ENCODE measurements at places on chromosomes 5 and 9.

- no peak for DNase-seq
Measured at GRCh38 chr5:39420482-39421145, 4.2 kb downstream of the DAB2 start.

DNA sequence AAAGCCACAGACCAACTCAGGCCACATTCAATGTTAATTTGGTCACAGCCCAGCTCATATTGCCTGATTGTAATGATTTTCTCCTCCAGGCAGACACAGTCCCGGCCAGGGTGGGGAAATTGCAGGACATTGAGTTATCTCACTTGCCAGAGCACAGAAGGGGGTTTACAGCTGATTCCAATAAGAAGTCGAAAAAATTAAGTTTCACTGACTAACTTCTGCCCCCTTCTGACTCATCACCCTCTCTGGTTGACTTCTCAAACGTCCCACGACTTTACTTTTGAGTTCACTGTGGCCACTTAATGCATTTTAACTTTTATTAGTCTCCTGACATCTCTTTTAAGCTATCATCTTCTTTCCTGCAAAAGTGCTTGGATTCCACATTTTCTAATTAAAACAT, 321.4 kb upstream of the WWC1 start:
- no peak for DNase-seq

DNA sequence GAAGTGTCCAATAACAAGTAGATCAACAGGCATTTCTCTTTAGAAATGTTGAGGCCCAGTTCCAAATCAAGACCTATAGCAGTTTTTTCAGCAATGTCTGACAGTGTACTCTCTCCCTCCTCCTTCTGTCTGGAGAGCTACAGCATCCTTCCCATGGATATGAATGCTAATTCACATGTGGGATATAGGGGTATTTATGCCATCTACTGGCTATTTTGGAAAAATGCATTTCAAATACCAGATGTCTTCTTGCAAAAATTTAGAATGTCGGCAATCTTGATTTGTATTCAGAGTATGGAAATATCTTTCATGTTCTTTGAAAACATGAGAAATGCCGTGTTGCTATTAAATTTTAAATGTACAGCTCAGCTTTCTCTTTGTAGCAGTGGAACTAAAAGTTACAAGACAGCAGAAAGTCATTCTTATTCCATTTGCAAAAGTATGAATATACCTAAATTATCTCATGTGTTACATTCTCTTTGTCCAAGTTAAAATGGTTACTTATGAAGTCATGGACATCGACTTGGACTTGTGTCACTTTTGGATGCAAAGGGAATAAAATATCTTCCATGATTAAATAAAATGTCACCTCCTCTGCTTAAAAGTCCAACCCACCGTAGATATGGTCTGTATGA, 647.8 kb downstream of the TAF11L14 start:
- DNase-seq = no peak

GRCh38 chr5:16315501-16315900, 135.9 kb upstream of the MARCHF11 start:
- DNase-seq = no peak

DNA sequence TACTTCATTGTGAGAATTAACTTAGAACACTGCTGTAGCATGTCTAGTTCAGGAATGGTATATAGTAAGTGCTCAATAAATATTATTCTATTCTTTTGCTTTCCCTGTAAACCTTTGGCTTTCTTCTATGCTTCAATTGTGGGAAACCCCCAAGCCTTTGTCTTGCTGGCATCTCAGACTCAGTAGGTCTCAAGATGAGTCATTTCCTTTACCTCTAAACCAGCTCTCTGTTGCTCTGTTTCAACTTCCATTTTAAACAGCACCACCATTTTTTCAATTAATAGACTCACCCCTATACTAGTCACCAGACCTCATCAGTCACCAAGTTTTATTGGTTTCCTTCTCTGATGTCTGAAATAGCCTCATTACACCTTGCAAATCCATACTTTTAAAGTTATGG, 43.5 kb downstream of the DMAC1 start:
- no peak for DNase-seq

GRCh38 chr5:66669862-66670195, 73.6 kb downstream of the MAST4 start:
- no peak for DNase-seq

- no peak for DNase-seq
Measured at GRCh38 chr9:124439686-124440243, 10.5 kb upstream of the ADGRD2 start.

DNA sequence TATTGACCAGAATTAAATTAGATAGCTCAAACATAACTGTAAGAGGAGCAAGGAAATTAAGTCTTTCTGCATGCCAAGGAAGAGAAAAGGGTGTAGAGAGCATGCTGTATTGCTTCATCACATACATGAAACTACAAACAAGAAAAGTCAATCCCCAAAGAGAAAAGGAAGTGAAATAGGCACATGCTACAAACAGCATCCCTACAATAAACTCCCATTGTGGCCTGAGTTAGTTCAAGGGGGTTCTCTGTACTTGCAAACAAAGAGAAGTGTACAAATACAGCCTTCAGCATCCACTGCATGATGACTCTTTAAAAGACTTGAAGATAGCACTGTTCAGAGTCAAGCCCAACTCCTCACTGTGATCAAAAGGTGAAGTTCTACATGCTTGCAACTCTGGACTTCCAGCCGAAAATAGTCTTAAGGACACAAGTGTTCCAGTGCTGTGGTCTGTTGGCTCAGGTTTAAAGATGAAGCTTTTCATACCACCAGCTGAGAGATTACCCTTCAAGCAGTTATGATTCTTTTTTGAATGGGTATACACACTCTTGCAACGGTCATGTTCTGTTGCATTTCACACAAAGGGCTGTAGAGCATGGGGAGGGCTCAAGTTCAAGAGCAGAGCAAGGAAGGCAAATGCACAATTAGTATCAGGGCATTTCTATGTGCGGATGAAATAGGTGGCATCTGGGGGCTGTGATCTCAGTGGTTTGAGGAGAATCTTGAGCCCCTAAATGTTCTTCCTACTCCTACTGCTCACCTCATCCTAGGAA, 534.5 kb downstream of the EBF1 start:
- no peak for DNase-seq

- DNase-seq = no peak
Measured at GRCh38 chr5:132417010-132417439, 47.5 kb downstream of the SLC22A5 start.

DNA sequence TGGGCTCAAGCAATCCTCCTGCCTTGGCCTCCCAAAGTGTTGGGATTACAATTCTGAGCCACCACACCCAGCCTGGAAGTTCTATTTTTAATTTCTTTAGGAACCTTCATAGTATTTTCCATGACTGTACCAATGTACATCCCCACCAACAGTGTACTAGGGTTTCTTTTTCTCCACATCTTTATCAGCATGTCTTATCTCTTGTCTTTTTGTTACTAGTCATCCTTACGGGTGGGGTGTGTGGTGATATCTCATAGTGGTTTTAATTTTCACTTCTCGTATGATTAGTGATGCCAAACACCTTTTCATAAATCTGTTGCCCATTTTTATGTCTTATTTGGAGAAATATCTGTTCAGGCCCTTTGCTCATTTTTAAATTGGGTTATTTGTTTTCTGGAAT, 123.0 kb upstream of the MEF2C start:
- no peak for DNase-seq

- no peak for DNase-seq
Measured at GRCh38 chr5:107935645-107936044, 264.9 kb upstream of the EFNA5 start.

DNA sequence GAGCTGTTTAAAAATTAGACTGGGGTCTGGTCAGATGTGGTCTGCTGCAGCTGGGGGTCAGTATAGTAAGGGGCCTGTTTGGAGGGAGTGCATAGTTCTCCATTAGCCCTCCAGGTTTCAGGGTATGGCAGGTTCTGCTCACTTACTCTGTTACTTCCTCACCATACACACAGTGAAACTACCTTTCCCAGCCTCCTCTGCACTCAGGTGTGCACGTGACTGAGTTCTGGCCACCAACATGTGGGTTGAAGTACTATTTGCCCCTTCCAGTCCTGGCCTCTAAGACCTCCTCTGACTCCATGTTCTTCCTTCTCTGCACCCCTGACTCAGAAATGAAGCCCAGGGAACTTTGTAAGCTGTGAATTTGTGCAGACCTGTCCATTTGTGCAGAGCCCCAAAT, 190.5 kb upstream of the CLINT1 start:
- no peak for DNase-seq

DNA sequence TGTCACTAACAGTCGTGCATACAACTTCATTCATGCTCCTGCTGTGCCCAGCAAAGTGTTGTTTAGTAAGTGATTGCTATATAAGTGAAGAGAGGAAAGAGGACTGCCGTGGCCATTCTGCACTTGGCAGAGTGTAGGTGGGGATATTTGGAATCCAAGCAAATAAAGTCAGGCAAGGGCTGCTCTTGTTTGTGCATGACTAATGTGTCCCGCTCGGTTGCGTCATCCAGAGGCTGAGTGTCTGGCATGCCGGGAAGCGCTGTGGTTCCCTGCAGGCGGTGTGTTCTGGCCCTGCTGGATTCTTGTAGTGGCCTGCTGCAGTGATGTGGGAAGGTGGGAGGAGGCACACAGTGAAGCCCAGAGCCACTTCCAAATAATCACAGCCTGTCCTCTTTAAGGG, 136.9 kb upstream of the ANKH start:
- DNase-seq = no peak

DNA sequence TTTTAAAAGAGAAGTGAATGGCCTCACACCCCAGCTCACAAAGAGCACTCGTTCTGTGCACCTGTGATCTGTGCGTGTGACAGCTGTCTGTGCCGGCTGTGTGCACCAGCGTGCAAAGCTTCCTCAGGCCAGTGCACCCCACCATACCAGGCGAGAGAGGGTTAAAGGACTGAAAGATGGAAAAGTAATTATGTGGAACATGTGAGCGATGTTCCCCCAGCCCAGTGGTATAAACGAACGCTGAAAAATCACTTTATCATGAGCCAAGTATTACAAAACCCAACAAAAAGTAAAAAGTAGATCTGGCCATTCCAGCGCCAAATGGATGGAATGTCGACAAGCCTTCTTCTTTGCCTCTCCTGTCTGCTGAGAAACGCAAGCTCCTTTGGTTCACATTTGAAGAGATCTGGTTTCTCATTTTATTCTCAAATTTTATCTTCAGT, 53.7 kb downstream of the IPPK start:
- no peak for DNase-seq

DNA sequence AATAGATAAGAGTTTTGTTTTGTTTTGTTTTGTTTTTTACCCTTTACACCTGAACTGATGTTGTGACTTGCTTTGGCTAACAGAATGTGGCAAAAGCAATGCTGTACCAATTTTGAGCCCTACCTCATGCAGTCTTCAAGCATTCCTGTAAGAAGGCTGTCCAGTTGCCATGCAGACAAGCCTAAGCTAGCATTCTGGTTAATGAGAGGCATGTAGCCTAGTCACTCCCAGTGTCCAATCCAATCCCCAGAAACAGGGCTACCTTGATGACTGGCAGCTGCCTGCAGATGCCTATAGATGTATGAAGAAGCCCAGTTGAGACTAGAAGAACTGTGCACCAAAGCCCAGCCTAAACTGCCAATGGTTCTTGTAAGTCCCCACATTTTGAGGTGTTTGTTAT, 9.4 kb upstream of the EFNA5 start:
- no peak for DNase-seq

- DNase-seq = no peak
Measured at GRCh38 chr5:68738236-68738635, 355.6 kb upstream of the SLC30A5 start.

DNA sequence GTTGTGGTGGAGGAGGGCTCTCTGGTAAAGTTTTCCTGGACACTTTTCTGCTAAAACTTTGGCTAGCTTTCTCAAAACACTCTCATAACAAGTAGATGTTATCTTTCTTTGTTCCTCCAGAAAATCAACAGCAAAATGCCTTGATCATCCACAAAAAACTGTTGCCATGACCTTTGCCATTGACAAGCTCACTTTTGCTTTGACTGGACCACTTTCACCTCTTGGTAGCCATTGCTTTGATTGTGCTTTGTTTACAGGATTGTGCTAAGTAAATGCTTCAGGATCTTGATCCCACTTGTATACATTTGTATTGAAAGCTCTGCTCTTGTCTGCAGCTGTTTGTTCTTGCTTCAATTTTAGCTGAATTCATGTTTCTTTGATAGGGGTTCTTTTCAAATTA, 143.9 kb upstream of the NR3C1 start:
- no peak for DNase-seq

DNA sequence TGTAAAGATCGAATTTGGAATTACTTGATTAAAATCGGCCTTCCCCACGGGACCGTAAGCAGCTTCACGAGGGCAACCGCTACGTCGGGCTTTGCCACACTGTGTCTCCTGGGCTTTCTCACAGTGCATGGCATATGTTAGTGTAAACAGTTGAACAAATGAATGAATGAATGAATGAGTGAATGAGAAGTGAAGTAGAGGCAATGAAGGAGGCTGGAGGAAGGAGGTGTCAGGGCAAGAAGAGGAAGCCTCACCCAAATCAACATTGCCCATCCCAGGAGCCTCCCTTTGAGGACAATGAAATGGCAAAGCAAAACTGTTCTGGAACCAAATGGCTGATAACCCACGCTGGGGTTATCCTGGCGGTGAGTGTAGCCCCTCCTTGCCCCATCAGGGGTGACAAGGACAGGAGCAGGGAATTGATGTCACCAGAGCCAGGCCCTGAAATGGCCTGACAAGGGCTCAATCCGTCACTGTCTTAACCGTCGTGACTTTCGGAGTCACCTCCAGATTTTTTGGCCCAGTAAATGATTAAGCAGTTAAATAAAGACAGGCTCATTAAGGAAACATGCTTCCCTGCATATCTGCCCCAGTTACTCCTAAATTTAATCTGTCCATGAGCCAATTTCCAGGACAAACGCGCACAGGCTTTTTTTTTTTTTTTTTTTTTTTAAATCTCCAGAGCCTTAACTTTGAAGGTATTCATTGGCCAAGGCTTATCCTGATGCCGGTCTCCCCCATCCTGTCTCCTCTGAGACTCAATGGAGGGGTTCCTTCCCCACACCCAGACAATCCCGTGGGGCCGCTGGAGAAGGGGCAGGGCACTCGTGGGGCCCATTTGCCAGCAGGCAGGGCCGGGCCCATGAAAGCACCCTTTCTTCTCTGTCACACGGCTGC, 88.4 kb upstream of the BOD1 start:
- no peak for DNase-seq

DNA sequence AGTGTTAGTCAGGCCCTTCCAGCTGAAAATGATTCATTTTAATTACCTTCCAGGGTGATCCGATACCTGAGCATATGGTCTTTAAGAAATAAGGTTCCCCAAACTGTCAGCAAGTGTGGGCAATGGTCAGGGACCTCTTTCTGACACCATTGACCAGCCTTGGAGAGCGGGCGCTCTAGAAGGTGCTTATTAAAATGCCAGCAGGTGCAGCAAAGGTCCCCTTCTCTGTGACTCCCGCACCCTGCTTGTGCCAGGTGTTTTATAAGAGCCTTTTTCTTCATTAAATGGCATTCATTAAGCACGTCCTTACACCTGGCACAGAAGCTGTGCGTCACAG, 85.3 kb downstream of the MVB12B start:
- no peak for DNase-seq

Data from CD4-positive, alpha-beta T cell treated with Interleukin-1 beta for 1 hour (primary cell).